ENCODE measurements at places on chromosomes 7 and 10.

DNA sequence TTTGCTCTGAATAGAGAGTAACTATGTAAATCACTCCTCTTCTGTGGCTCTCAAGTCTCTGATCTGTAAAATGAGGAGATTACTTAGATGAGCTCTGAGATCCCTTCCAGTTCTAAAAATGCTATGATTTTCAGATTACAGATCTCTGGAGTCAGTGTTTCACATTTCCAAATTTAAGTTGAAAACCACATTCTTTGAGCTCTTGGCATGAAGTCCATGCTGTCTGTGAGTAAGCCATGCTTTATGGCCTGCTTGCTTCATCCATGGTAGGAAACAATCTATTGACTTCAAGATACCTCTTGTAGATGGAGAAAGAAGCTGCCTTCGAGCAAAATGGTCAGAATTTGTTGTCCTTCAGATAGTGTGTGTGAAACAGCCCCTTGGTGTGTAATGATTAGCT lies 64.9 kb downstream of the CELF2 start:
- no peak for DNase-seq

DNA sequence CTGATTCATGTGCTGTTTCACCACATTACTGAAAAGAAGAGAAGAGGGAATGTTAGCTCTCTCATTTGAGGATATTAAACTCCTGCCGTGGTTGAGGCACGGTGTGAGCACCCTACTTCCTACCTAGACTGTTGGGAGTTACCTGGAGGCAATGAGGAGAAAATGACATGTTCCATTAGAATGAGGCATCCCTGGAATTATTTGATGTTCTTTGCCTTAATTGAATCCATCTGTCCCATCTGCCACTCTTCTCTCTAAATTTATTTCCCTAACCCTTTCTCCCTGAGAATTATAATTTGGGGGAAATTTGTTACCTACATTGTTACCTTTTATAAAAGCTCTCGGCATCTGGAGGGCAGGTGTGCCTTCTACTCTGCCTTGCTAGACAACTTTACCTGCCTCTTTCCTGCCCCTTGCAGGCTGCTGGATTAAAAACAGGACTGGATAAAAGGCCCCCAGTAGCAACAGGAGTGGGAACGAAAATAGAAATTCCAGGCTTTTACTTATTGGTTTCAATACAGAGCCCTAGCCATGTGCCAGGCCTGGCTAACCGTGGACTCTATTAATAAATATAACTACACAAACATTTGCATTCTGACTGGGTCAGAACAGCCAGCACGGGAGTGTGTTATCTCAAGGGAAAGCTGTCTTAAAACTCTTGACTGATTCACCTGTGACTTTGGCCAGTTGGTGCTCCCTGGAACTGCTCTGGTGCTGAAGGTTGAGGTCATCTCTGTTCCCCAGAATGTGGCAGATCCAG lies 4.4 kb upstream of the ATXN7L1 start:
- no peak for DNase-seq

DNA sequence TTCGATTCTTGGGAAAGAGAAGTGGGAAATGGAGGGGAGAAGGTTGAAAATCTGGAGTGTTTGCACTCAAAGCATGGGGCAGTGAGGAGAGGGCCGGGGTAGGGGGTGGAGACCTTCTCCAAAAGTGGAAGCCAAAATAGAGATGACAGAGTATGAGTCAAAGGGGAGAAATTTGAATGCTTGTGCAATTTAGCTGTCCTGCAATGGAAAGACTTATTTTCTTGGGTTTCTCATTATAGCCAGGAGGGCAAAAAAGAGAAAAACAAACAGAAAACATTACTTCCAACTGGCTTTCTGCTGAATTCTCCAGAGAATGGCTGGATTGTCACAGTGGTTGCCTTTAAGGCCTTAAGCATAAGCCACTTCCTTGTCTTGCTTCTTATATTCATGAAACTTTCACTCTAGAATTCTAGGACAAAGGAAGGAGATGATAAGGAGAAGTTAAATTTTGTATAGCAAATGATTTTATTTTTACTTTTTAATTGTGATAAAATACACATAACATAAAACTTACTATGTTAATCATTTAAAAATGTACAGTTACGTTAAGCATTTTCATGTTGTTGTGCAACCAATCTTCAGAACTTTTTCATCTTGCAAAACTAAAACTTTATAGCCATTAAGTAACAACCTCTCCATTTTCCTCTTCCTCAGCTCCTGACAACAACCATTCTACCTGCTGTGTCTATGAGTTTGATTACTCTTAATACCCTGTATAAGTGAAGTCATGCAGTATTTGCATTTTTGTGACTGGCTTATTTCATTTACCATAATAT lies 100.2 kb downstream of the GPR85 start:
- peak; percentile 81 for DNase-seq

DNA sequence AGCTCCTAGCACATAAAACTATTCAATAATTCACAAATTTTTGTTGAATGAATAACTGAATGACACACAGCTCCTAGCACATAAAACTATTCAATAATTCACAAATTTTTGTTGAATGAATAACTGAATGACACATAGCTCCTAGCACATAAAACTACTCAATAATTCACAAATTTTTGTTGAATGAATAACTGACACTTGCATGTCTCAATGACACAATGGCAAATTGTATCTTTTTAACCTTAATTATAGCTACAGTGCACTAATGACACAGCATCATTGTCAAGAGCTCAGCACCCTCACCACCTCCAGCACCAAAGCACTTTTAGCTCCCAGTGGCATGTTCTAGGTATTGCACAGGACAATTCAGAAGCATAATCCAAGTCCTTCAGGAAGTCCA lies 131.6 kb downstream of the PDE1C start:
- DNase-seq: peak; percentile 46

GRCh38 chr7:22958742-22959141 lies 55.2 kb downstream of the HYCC1 start:
- DNase-seq: peak; percentile 64

GRCh38 chr7:17915796-17916195 lies 24.5 kb downstream of the SNX13 start:
- no peak for DNase-seq

DNA sequence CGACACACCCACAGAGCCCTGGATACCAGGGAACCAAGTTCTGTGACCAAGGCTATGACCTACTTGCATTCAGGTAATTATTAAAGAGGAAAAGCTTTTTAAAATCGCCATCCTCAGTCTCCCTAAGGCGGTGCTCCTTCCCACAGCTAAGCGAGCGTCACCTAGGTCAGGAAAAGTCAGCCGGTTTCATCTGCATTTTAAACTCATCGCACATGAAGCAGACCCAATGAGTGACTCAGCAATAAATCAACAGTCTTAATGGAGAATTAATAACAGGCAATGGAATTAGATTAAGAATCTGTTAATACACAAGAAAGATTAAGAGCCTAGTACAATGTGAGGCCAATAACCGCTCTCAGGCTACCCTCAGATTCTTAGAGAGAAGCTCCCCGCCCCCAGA lies 59.2 kb downstream of the HSPA12A start:
- peak; percentile 96 for DNase-seq

GRCh38 chr10:44292390-44293002 lies 92.4 kb downstream of the CXCL12 start:
- no peak for DNase-seq

GRCh38 chr10:93604146-93604545 lies 3.1 kb upstream of the RBP4 start:
- no peak for DNase-seq

GRCh38 chr7:117045927-117046710 lies 92.8 kb downstream of the ST7 start:
- no peak for DNase-seq

GRCh38 chr7:115043605-115044004 lies 121.7 kb downstream of the MDFIC start:
- peak; percentile 40 for DNase-seq

DNA sequence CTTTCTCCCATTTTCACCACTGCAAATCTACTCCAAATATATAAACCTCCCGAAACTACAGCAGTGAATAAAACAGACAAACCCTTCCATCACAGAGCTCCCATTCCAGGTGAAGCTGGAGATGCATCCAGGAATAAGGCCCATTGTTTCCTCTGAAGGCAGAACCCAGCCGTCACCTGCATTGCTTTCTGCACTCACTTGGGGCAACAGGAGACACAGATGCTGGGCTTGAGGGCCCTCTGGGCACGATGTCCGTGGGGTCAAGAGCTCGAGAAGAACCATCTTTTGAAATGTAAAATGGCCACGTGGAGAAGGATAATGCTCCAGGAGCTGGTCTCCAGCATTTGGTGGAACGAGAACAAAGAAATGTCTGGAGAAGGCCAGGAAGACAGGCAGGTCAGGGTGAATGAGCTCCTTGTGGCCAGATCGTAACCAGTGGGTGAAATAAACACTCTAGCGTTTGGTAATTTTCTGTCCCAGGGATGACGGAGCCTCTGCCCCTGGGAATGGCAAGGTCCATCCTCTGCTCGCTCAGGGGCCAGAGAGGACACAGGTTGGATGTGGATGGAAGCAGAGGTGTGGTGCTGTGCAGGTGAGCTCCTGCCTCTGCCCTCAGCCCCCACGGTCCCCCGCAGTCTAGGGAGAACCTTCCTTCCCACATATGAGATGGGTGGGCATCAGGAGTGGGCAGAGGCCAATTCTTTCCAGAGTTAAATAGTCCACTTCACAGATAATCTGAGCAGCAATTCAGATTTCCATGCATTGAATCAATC lies 556.1 kb downstream of the DNAJB6 start:
- DNase-seq: no peak

GRCh38 chr7:16609842-16610450 lies 35.6 kb downstream of the ANKMY2 start:
- peak; percentile 72 for DNase-seq

DNA sequence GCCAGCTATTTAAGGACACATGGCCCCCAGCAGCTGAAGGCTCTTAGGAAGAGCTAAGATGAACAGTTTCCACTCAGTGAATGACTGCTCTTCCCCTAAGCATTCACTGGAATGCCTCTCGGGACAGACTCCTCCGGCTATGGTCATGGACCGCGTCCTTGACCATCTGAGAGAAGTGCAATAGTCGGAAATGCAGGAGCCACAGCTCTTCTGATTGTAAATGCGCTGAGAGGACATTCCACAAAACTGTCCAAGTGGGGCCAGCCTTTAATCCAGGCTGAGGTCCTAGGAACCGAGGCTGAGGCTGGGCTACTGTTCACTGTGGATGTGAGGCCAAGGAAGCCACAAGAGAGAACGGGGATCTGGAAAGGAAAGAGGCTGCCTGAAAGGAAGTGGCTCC lies 162.0 kb upstream of the TMEM72 start:
- DNase-seq: peak; percentile 77

GRCh38 chr7:108270385-108271015 lies 140.3 kb upstream of the LAMB4 start:
- DNase-seq: peak; percentile 71

DNA sequence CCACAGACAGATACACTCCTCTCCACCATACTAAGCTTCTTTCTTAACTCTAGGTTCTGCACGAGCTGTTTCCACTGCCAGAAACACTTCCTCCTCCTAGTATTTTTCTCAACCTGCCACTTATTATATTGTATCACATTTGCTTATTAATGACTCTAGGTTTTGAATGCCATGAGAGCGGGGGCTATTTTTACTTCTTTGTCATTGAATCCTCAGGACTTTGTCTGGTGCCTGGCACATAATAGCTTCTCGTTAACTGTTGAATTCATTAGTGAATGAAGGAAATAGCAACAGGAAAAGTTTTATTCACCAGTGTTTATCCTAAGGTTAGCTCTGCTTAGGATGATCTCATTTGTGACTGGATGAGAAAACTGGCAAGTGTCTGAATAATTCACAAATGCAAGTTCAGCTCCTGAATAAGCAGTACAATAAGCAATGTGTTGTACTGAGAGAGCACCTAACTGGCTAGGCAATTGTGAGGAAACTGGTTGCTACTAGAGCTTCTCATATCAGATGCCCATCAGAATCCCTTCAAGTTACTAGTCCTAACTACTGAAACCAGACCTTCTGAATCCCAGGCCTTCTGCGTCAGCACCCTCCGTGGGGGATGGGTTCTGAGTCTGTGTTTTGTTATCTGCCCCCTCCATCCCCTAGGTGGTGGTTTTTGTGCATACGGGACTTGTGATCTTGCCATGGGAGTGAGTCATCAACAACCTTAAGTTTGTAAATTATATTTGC lies 92.7 kb downstream of the LSMEM1 start:
- peak; percentile 50 for DNase-seq

DNA sequence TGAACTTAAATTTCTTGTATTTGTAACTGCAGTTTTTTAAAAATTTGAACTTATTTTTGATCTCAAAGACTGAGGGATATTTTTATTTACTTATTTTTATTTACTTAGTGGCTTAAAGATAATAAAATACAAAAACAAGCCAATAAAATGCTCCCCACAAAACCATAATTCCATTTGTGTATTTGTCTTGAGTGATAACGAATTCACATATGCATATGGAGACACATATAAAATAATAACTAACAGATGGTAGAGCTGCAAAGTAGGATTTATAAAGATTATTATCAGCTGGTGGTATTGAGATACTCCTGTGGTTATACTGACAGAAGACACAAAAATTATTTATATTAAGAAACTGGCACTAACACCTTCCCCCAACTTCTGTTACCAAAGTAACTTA lies 90.2 kb upstream of the RPA3 start:
- DNase-seq: no peak

DNA sequence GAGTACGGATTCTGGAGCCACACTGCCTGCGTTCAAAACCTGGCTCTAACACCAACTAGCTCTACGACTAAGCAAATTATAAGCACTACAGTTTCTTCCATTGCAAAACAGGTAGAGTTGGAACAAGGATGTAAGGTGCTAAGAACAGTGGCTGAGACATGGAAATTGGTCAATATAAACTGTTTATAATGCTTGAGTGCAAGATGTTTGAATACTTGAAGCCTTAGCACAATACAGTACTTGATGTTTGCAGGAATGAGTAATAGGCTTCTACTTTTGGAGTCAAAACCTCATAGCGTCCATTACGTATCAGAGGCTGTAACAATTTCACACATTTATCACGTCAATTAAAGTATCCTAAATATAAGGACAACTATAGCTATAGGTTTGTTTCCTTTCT lies 6.9 kb downstream of the NT5C2 start:
- DNase-seq: no peak

DNA sequence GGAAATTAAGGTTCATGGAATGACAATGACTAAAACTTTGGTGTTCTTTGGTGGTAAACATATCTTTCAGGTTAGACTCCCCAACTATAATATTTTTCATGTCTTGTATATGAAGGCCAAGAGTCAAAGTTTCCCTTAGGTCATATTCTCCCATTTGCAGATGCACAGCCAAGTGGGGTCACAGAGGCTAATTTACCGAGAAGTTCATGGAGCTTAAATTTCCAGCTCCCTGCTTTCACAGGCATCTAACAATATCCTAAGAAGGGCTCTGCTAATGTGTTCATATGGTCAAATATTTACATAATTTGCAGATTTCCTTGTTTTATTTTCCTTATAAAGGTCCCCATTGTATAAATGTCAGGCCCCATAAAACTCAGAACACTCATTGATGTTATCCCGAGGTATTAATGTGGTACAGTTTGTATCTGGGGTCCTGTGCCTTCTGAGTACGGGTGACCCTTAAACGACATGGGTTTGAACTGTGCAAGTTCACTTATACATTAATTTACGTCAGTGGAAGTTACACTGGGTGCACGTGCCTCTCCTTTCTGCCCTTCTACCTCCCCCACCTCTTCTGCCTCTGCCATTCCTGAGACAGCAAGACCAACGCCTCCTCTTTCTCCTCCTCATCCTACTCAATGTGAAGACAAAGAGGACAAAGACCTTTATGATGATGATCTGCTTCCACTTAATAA lies 185.9 kb upstream of the HPS1 start:
- no peak for DNase-seq

- no peak for DNase-seq
Measured at GRCh38 chr10:21368022-21368582, 157.4 kb downstream of the SKIDA1 start.

- no peak for DNase-seq
Measured at GRCh38 chr7:73939528-73939927, 78.6 kb downstream of the TMEM270 start.

Measured in renal cortical epithelial cell (primary cell).